LNCaP clone FGC (cell line): ENCODE measurements at places on chromosomes 1 and 21.

DNA sequence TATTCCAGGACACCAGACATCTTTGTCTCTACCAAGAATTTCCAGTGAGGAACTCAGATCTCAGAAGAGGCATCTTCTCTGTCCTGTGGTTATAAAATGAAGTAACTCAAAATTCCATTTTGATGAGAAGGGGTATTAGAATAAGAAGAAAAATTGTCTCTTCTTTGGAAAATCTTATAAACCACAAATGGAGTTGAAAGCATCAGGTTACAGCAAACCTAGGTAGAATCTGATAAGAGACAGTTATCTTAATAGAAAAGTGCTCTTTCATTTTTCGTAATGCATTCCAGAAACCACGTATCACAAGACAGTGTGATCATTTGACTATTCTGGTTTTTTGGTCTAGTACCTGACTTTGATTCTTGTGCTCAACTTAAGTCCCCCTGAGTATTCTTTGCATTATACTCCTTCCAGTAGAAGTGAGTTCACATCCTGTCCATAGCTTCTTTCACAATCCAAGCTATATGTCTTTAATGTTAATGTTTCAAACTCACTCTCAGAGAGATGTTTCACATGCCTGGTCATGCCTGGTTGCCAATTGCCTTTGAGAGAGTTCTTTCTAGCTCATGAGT, 120.9 kb upstream of the PRDX6 start:
- DNase-seq: no peak

GRCh38 chr1:154730986-154731489, 123.1 kb upstream of the ADAR start:
- no peak for DNase-seq

GRCh38 chr1:214403431-214403830, 122.5 kb downstream of the SMYD2 start:
- no peak for DNase-seq

GRCh38 chr21:43851593-43851992, 13.4 kb upstream of the AGPAT3 start:
- DNase-seq: no peak

DNA sequence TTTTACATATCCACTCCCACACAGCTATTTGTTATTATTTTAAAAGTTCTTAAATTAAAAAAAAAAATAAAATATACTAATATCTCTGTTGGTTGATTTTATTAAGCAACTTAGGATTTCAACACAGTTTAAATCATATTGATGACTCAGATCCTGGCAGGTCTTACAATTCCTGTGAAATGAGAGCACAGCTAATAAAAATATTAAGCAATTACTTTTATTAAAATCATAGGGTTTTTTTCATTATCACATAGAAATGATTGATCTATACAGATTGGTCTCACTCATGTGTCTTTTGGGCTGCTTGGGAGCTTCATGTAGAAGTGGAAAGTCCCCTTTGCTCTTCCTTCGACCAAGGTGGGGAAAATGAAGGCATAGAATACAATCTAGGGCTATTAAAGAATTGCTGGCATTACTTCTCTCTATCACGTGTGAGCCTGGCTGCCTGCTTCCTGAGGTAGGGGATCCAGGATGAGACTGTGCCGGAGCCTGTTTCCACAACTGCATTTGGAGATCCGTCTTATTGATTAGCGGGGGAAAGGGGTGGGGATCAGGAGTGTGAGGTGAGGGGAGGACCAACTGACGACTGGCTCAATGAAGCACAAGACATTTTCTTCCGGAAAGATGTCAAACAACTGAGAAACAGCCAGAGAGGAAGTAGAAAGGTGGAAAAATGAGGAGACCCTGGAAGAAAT, 858.0 kb downstream of the USP25 start:
- no peak for DNase-seq

DNA sequence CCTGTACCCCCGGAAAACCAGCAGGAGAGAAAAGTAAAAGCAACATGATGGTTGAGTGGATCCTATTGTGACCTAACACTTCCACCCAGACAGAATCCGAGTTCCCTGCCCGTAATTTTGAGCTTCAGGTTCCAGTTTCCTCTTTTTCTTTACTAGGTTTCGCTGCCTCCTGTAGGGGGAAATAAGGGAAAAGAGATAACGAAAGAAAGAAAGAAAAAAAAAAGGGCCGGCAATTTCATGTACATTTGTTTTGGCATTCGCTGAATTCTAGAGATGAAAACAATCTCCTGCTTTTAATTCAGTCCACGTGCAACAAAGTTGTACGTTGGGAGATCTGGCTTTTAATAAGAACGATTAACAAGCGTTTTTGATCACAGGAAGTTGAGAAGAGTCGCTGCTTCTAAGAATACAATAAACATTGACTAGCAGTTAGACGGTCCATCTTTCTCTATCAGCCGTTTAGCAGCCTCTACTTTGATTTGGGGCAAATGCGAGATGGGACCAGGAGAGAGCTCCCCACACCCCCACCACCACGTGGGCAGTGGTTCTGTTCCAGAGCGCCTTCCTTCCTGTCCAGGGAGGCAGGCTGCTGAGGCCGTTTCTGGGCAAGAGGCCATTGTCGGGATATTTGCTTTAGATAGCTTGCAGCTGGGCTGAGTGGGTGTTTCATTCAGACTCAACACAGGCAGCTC, 155.9 kb upstream of the RUNX1 start:
- no peak for DNase-seq

- DNase-seq: no peak
These were observed 19.5 kb upstream of the RGSL1 start for GRCh38 chr1:182430263-182431068.

DNA sequence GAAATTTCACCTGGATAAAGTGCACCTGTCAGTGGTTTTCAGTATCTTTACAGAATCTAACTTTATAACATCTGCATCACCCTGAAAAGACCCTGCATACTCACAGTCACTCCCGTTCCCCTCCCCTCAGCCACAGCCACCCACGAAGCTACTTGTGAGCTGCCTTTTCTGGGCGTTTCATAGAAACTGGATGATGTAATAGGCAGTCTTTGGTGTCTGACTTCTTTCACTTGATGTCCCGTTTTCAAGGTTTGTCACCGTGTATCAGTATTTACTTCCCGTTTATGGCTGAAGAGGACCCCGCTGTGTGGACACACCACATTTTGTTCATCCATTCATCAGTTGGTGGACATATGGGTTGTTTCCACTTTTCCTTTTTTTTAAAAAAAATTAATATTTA, 47.8 kb upstream of the LRRC3 start:
- DNase-seq: no peak
